ENCODE measurements at places on chromosomes 16 and 17.

GRCh38 chr17:4436381-4436780 lies 2.6 kb downstream of the SPNS3 start:
- no peak for DNase-seq

GRCh38 chr17:40091691-40092397 lies 8.5 kb downstream of the NR1D1 start:
- no peak for DNase-seq

DNA sequence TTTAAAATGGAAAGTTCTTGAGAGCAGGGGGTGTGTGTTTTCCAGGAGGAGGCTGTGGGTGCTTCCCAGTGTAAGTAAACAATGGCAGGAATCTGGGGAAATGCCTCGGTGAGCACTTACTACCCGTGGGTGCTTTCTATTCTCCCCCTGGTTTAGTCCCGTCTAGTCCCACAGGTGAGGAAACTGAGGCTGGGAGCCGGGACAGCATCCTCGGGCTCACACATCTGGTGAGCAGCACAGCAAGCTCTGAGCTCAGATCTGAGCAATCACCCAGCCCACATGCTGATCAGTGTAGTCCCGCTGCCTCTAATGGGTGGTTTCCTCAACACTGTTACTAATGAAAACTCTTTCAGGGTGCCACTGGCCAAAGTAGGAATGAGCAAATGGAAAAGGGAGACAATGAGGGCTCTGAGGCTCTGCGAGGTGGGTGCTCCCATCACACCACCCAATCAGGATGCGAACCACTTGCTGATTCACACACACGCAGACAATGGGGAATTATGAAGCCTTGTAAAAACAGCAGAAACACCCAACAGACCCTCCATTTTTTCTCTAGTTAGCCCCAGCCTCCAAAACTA lies 202.6 kb downstream of the PARN start:
- DNase-seq = no peak

GRCh38 chr16:56669840-56670619 lies 416 bp downstream of the MT1H start:
- no peak for DNase-seq

DNA sequence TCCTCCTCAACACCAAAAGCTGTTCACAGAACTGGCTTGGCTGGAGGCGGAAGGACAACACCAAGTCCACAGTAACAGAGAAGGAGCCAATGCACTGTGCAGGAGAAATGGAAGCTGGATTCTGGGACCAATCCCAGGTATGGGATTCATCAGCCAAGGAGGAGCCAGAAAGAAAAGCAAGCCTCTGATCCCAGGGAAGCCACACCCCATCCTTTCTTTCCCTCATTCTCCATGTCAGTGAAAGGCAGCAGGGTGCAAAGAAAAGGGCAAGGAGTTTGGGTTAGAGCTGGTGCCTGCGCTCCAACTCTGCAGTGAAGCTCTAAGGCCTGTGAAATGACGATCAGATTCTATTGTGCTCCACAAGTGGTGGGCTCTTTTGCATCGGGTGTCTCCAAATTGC lies 11.0 kb downstream of the DCAKD start:
- DNase-seq = no peak

- DNase-seq = no peak
Observed at GRCh38 chr17:63268827-63269226, 177.3 kb downstream of the CYB561 start.

DNA sequence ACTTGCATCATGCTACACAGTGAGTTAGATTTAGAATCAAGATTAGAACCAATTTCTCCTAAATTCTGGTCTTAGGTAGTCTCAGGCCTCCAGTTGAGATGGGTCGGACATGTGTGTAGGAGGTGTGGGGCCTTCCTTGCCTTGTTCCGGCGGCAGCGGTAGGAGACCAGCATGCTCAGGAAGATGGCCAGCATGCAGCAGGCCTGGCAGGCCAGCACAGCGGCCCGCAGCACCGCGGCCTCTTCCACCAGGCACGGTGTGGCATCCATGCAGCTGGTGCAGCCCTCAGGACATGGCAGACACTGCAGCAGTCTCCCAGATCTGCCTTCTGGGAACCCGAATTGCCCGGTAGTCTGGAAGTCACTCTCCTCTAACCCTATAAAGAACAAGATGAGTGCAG lies 6.9 kb downstream of the GPR179 start:
- DNase-seq = no peak

DNA sequence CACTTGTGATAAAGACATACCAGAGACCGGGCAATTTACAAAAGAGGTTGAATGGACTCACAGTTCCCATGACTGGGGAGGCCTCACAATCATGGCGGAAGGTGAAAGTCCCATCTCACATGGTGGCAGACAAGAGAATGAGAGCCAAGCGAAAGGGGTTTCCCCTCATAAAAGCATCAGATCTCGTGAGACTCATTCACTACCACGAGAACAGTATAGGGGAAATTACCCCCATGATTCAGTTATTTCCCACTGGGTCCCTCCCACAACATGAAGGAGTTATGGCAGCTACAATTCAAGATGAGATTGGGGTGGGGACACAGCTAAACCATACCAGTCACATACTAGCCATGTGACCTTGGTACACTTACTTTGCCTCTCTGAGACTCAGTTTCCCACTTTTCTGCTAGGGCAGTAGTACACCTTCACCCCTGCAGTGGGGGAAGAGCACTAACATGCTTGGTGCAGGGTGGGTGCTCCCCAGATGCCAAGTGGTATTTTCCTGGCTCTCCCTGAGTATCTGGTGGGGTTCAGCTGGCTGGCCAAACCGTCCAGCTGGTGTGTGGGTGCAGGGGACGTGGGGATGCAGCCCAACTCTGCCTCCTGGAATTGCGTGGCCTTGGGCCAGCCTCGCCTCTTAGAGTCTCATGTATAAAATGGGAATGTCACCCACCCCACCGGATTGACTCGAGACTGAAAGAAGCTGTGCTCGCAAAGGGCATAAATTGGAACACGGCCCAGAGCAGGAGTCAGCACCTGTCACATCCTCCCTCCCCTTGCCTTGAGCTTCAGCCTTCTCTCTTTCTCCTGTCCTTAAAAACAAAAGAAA lies 364.1 kb downstream of the CPPED1 start:
- DNase-seq = no peak

DNA sequence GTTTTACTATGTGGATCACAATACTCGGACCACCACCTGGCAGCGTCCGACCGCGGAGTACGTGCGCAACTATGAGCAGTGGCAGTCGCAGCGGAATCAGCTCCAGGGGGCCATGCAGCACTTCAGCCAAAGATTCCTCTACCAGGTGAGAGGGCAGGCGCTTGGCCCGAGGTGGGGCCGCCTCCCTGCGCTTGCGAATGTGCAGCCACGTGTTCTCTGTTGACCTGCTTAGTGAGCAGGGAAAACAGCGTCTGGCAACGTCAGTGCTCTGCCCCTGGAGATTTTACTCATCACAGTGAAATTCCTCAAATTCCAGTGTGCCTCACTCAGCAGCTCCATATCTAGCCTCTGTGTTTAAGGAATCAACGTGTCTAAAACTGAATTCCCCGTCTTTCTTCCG lies 33.4 kb upstream of the CLEC18A start:
- DNase-seq = no peak

DNA sequence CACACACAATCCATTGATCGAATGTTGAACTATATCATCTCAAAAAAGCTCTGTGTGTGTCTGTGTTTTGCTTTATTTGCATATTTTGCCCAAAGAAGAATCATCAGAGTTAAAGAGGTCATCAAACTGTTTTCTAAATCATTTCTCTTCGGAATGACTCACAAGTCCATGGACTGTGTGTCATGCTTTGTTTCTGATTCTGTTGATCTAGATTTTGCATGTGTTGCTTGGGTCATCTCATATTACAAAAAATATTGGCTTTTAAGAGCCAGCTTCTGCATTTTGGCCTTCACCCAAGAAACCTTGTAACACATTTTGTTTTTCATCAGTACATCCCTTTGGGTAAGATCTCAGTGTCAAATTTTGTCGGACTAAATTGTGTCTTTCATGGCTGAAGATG lies 471.2 kb upstream of the HSBP1 start:
- no peak for DNase-seq

GRCh38 chr17:49873466-49873865 lies 25.6 kb upstream of the TAC4 start:
- DNase-seq = no peak
